ENCODE measurements at places on chromosomes 2 and 18. TPM values are rescaled to one million over a fixed set of nuclear protein-coding genes. Genes with fewer than 3 reads are reported as not detected.

CLIP4 gene
- total RNA-seq: 21.7 TPM

DQX1 gene
- 0.69 TPM for total RNA-seq

STARD6 gene
- not detected for total RNA-seq

HOXD12 gene
- total RNA-seq: not detected

CABLES1 gene
- 71.1 TPM for total RNA-seq

STPG4 gene
- 0.53 TPM for total RNA-seq

SERPINB4 gene
- total RNA-seq: not detected

RAB6C gene
- not detected for total RNA-seq

All from endothelial cell of umbilical vein (primary cell).